Amniotic stem cell (primary cell): ENCODE measurements at places on chromosomes 16 and 17.

- DNase-seq: no peak
Observed at GRCh38 chr17:44795928-44796327, 34.2 kb downstream of the GJC1 start.

DNA sequence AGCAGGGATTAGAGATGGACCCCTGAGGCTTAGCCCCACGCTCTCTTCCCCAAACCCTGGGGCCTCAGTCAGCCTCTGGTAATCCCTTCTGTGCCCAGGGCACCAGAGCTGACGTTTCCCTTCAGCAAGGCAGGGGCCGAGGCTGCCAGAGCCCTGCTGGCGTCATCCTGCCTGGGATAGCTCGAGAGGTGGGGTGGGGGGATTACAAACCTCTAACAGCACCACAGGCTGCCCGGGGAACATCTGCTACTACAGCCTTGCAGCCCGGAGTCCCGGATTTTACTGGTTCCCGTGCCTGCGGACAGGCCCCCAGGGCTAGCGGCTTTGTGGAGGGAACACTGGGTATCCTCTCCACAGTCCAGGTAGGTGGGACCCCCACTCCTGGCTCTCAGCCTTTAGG is at the start of gene AANAT:
AANAT (plus strand) TSS at position 238 of the 400 bp plus-strand sequence. CDS start 1,144 bp downstream, outside the sequence.
- DNase-seq: no peak

GRCh38 chr16:61644736-61645135 is 391.5 kb downstream of the CDH8 start:
- DNase-seq: no peak

DNA sequence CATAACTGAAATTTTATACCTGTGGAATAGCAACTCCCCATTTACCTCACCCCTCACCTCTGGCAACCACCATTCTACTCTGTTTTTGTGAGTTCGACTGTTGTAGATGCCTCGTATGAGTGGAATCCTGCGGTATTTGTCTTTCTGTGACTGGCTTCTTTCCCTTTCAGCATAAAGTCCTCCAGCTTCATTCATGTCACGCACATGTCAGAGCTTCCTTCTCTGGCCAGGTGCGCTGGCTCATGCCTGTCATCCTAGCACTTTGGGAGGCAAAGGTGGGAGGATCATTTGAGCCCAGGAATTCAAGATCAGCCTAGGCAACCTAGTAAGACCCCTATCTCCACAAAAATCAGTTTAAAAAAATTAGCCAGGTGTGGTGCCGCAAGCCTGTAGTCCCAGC is 278.4 kb downstream of the PARN start:
- no peak for DNase-seq

GRCh38 chr17:55513885-55514590 is 2.8 kb upstream of the SMIM36 start:
- peak; percentile 39 for DNase-seq

DNA sequence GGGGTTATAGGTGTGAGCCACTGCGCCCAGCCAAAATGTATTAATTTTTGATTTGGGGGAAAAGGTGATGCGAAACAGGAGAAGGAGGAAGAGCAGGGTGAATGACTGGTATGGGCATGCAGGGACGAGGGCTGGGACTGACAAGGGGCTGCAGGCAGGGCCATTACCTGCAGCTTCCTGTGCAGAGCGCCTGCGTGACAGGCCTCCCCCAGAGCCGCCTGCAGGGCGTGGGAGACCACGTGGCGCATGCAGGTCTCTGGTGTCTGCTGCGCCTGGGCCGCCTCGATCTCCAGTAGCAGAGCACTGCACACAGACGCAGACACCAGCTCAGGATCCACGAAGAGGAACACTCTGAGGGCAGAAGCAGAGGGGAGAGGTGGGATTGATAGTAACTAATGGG is 32.4 kb downstream of the PIK3R6 start:
- no peak for DNase-seq

DNA sequence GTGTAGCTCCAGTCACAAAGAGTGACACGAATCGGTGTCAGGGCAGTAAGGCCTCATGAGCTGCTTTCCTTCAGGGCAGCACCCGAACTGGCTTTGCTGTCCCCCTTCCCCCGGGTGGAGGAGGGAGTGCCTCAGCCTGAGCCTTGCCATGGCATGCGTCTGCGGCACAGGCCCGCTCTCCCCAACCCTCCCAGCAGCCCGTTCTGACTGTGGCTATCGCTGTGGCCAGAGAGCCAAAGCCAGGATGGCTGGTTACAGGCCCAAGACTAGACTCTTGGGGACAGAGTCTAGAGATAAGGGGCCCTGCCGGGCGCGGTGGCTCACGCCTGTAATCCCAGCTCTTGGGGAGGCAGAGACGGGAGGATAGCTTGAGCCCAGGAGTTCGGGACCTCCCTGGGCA is 25.9 kb downstream of the CLUH start:
- no peak for DNase-seq

GRCh38 chr17:39548494-39549225 is 59.1 kb downstream of the NEUROD2 start:
- no peak for DNase-seq

DNA sequence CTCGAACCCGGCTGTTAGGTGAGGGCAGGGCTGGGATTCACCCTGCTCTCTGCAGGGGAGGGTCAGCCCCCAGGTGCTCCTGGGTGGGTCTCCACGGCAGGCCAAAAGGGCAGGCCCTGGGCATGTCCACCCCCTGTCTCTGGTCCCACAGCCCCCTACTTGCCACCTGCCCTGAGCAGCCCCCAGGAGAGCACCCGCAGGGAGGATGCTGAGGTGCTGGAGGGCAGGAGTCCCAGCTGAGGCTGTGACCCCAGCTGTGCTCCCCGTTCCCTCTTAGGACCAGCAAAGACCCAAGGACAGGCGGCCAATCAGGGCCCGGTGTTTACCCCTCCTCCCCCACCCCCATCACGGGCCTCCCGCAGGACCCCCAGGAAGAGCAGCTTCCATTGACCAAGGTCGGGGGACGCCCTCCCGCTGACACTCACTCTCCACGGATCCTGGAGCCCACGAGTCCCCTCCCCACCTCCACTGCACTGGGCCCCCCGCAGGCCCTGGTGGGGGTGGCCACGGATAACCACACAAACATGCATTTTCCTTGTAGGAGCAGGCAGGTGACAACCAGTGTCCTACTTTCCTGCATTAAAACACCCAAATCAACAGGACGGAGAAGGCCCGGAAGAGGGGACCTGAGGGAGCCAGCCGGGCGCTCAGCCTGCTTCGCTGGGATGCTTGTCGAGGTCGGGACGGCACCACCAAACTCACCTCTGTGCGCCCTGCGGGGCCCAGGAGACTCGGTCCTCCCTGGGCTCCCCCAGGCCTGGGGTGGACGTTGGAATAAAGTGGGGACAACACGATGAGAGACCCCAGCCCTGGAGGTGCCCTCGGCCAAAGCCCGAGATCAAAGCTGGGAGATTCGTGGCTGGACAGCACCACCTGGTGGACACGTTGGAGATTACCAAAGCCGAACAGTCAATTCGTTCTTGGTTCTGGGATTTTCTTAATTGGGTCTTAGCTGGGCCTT is 22.5 kb upstream of the ENPP7 start:
- peak; percentile 2 for DNase-seq

- no peak for DNase-seq
Observed at GRCh38 chr17:43801844-43802243, 21.6 kb downstream of the CFAP97D1 start.

GRCh38 chr17:80755650-80756405 is 211.2 kb downstream of the RPTOR start:
- DNase-seq: no peak

DNA sequence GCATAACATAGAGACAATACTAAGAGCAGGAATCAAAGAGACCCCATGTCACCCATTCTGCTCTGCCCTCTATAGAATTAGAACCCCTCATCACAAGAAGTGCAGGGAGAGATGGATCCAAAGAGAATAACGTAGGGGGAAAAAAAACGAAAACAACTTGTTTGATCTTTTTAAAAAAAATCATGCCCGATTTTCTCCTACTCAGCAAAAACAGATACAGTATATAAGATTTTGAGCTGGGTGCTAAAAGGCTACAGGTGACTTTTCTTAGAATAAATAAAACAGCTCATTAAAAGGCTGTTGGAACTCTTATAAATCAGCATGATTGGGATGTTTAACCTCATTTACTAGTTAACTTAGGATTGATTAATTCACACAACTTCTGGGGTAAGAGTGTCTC is 17.4 kb downstream of the UBN1 start:
- no peak for DNase-seq

GRCh38 chr17:55444471-55445441 is 23.1 kb upstream of the MMD start:
- DNase-seq: no peak

DNA sequence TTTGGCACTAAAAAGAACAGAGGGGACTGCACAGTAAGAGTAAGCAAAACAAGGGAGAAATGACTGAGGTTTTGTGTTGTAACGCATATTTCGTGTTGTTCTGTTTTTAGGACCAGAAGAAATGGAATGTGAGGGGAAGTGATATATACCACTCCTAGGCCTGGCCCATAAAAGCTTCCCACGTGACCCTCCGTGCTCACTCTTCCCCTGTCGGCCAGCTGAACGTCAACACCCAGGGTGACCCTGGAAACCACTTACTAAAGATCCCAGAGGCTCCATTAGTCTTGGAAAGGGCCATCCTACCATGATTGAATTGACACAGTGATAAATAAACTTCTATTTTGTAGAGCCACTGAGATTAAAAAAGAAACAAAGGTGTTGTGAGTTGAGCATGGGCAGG is 79.8 kb downstream of the HELZ start:
- no peak for DNase-seq

- DNase-seq: no peak
Observed at GRCh38 chr17:28180449-28180848, 138.0 kb downstream of the NLK start.

DNA sequence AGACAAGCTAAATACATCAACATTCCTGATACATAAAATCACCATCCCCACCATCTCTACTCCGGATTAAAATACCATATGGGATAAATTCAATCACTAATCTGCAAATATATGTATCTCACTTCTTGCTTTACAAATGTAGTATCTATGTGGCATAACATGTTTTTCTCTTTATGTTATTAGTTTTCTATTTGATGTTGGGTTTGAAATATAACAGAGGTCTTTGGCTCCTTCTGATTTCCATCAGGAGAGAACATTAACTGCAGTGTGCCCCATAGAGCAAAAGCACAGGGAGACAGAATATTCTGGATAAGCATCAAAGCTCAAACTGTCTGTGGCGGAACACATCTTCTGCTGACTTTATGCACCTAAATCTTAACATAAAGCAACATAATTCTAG is 547.2 kb upstream of the CDH8 start:
- DNase-seq: no peak

DNA sequence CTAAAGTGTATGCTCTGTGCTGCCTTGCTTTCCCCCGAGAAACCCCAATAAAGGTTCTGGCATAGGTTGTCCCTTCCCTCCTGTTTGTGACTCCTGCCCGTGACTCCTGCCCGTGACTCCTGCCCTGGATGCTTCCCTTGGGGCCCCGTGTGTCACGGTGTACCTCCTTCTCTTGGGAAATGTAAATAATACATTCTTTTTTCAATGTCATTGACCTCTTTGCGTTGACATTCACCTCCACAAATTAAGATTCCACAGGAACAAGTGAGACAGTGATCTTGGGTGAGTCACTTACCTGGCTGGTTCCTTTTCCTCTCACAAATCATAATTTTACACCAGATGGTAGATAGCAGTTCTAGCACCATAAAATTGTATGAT is 632 bp downstream of the CCL15 start:
- no peak for DNase-seq

DNA sequence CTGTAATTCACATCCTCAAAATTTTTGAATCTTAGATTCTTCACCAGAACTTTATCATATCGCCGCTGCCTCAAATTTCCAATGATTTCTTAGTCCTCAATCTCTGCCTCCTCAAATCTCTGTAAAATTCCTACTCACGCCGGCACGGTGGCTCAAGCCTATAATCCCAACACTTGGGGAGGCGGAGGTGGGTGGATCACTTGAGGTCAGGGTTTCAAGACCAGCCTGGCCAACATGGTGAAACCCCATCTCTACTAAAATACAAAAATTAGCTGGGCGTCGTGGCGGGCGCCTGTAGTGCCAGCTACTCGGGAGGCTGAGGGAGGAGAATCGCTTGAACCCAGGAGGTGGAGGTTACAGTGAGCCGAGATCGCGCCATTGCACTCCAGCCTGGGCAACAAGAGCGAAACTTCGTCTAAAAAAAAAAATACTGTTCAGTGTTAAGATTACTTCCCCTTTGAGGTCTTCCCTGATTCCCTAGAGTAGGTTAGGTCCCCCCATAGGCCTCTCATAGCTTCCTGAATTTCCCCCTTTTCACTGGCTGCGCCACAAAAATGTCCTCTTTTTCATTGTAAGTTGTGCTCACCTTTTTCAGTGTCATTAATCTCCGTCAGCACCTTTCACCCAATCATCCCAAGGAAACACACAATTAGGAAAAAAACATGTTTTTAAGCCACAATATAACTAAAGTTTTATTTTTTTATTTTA is 919 bp upstream of the CBX1 start:
- DNase-seq: no peak

DNA sequence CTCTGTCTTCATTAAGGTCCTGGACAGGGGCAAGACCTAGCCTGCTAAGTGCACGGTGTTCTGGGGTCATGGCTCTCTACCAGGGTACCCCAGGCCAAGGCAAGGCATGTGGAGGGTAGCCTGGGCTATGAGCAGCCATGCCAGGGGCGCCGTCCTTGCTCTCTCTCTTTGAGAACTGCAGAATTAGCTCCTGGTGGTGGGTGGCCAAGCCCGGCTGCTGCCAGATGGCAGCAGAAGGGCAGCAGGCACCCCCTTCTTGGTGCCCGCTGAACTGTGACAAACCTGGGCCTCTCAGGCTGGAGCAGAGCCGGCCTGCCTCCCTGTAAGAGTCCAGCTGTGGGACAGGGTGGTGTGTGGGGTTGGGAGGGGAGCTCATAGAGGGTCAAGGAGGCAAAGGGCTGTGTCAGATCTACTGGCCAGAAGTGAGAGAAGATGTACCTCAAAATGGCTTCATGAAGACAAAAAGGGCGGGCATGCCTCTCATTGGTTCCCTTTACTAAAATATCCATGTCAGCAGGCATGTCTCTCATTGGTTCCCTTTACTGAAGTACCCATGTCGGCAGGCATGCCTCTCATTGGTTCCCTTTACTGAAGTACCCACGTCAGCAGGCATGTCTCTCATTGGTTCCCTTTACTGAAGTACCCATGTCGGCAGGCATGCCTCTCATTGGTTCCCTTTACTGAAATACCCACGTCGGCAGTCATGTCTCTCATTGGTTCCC is 81.7 kb upstream of the SDK2 start:
- DNase-seq: no peak

GRCh38 chr17:55842405-55843158 is 91.7 kb downstream of the PCTP start:
- DNase-seq: no peak

- no peak for DNase-seq
Observed at GRCh38 chr17:28574526-28574925, 2.2 kb downstream of the ALDOC start.

DNA sequence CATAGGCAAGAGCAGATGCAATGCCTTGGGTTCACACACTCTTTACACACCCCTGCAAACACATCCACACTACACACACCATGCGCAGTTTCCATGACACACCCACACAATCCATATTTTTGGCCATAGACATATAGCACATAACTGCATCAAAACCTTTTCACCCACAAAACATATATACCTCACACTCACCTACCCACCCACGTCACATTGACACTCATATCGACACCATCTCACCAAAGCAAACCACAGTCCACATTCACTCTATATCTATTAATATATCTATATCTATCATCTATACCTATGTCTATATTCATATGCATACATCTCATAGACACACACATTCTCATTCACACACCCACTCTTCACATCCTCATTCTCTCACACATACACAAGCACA is 246.9 kb downstream of the SHISA9 start:
- DNase-seq: no peak
